PC-3 (cell line): ENCODE measurements at places on chromosomes 12 and 14. TPM values are rescaled to one million over a fixed set of nuclear protein-coding genes. Genes with fewer than 3 reads are reported as not detected.

- peak overlapping the region; percentile 65 for H3K27ac ChIP-seq
- peak; percentile 63 for DNase-seq
- H3K27me3 ChIP-seq = no peaks in the 10 kb centered on the region
- no peak overlapping the region for H3K4me3 ChIP-seq
These were observed 421.2 kb downstream of the CCDC91 start for GRCh38 chr12:28611449-28611848.

DNA sequence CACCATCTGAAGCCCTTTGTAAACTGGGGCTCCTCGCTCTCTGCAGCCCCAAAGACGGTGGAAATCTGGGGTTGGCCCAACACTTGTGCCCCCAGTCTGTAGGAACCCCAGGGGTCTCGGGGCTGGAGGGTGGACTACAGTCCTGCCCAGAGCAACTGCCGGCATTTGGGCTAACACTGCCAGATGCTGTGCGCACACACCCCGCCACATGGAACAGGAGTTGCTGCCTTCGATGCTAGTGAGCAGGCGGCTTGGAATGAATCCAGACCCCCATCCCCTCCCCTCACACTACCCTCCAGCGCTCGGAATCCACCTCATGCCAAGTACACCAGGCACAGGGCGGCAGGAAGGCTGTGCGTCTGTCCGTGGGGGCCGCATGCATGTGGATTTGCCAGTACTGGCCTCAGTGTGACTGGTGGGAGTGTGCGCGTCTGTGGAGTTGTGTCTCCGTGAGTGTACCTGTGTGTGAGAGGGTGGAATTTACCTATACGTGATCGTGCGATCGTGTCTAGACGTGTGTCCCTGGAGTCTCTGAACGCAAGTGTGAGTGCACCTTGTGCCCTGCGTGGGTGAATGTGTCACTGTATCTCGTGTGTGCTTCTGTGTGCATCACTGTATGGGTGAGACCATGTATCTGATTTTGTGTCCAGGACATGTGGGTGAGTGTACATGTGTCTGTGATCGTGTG lies 5.1 kb downstream of the LHX5 start:
- DNase-seq = no peak
- no peaks in the 10 kb centered on the region for H3K36me3 ChIP-seq
- peaks cover 8% of the 10 kb centered on the region; the same call in 1 of the 2 replicates for H3K4me1 ChIP-seq
- peaks cover 88% of the 10 kb centered on the region for H3K27me3 ChIP-seq
- no peak overlapping the region for H3K27ac ChIP-seq
- H3K4me3 ChIP-seq = no peak overlapping the region

- H3K27ac ChIP-seq = no peak overlapping the region
- no peak for DNase-seq
- H3K36me3 ChIP-seq = no peaks in the 10 kb centered on the region
- H3K4me3 ChIP-seq = no peak overlapping the region
- peaks cover 23% of the 10 kb centered on the region for H3K4me1 ChIP-seq
These were observed 95.3 kb upstream of the MED13L start for GRCh38 chr12:116372815-116373214.

PLEKHD1 gene
- total RNA-seq = 0.15 and 0.35 TPM in 2 replicates

FBRSL1 gene
- 45.3 and 62.3 TPM in 2 replicates for total RNA-seq

- H3K4me1 ChIP-seq = peaks cover 68% of the 10 kb centered on the region
- no peak for DNase-seq
- H3K4me3 ChIP-seq = no peak overlapping the region
- no peaks in the 10 kb centered on the region for H3K36me3 ChIP-seq
- peak overlapping the region; percentile 47 for H3K27ac ChIP-seq
These were observed 27.6 kb downstream of the SAMD4A start for GRCh38 chr14:54594537-54594936.

GRCh38 chr14:89013098-89013504 lies 188.7 kb downstream of the TTC8 start:
- H3K27me3 ChIP-seq = no peaks in the 10 kb centered on the region
- H3K4me1 ChIP-seq = peaks cover 3% of the 10 kb centered on the region; the same call in 1 of the 2 replicates
- H3K27ac ChIP-seq = no peak overlapping the region

GRCh38 chr14:103772078-103772712 lies 56.6 kb downstream of the ZFYVE21 start:
- no peak overlapping the region for H3K4me3 ChIP-seq
- DNase-seq = no peak
- H3K36me3 ChIP-seq = peaks cover 3% of the 10 kb centered on the region; the same call in 1 of the 2 replicates
- H3K27me3 ChIP-seq = no peaks in the 10 kb centered on the region
- no peak overlapping the region for H3K27ac ChIP-seq
- H3K4me1 ChIP-seq = no peaks in the 10 kb centered on the region

DNA sequence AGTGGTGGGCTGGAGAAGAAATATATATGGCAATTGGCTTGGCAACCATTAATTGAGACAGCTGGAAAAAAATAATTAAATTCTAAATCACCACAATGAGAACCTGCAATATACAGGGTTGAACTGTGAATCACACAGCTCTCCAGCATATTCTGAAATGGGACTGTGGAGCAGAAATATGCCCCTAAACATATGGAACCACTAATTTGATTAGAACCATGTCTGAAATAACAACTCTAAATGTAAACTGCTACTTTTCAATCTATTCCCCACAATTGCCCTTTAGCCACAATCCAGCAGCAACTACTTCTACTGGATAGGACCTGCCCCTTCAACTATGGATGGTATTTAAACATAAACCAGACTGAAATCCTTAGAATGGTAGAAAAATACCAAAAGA lies 330.4 kb downstream of the TRHDE start:
- no peak overlapping the region for H3K4me3 ChIP-seq
- 0 out of 2 replicates have a peak, but pooled peaks cover 4% of the 10 kb centered on the region for H3K36me3 ChIP-seq
- H3K27me3 ChIP-seq = no peaks in the 10 kb centered on the region
- no peaks in the 10 kb centered on the region for H3K4me1 ChIP-seq

TC2N gene
- 3.7 and 6.2 TPM in 2 replicates for total RNA-seq

DIO3 gene
- 4.9 and 5.8 TPM in 2 replicates for total RNA-seq

DNA sequence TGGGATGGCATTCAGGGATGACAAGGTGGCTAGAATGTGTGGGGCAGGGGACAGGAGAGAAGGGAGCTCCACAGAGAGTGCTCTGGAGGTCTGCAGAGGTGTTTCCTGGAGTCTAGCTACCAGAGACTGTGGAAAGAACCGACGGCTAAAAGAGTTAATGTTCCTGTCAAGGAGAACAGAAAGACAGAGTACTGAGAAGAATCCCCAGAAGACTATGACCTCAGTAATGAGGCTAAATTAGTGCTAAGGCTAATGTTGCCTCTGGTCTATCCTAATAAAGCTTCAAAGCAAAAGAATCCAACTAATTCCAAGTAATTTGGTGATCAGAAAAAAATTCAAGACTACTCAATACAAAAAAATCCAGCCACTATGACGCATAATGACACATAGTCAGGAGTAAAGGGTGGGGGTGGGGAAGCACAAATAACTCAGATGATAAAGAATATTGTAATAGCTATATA lies 44.7 kb downstream of the FERMT2 start:
- peak; percentile 94 for DNase-seq
- peaks cover 8% of the 10 kb centered on the region for H3K36me3 ChIP-seq
- H3K27ac ChIP-seq = peak overlapping the region; percentile 90
- H3K27me3 ChIP-seq = no peaks in the 10 kb centered on the region
- peaks cover 53% of the 10 kb centered on the region for H3K4me1 ChIP-seq

TMEM30B gene
- 70.6 and 85.3 TPM in 2 replicates for total RNA-seq

- no peaks in the 10 kb centered on the region for H3K4me1 ChIP-seq
- no peak overlapping the region for H3K27ac ChIP-seq
- no peak overlapping the region for H3K4me3 ChIP-seq
- peaks cover 31% of the 10 kb centered on the region for H3K27me3 ChIP-seq
- DNase-seq = no peak
- no peaks in the 10 kb centered on the region for H3K36me3 ChIP-seq
These were observed 194.4 kb upstream of the CCDC196 start for GRCh38 chr14:66291756-66292155.

- H3K4me3 ChIP-seq = no peak overlapping the region
- no peak overlapping the region for H3K27ac ChIP-seq
- DNase-seq = no peak
- H3K36me3 ChIP-seq = no peaks in the 10 kb centered on the region
- no peaks in the 10 kb centered on the region for H3K4me1 ChIP-seq
These were observed 7.5 kb downstream of the KLRG1 start for GRCh38 chr12:8996682-8997405.

DNA sequence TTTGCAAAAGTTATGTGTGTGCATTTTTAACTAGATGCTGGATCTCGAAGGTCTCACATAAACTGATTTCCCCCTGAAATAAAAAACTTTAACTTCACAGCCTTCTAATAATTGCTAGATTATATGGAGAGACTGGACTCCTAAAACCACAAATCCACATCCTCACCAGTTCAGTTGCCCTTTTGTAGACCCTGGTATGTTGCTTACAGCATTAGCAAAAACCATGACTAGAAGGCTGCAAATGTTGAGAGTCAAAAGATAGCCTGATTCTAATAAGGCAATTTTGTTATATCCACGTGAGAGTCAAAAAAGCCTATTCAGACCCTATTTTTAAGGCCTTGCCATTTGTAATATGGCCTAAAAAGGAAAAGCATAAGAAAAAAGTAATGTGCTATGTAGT lies 37.4 kb downstream of the RASSF8 start:
- H3K4me3 ChIP-seq = no peak overlapping the region
- H3K4me1 ChIP-seq = peaks cover 50% of the 10 kb centered on the region
- no peaks in the 10 kb centered on the region for H3K27me3 ChIP-seq
- H3K36me3 ChIP-seq = peaks cover 3% of the 10 kb centered on the region; the same call in 1 of the 2 replicates

HOXC10 gene
- 0.69 and 2.9 TPM in 2 replicates for total RNA-seq

ZDHHC22 gene
- total RNA-seq = 0.15 and 0.81 TPM in 2 replicates

DNA sequence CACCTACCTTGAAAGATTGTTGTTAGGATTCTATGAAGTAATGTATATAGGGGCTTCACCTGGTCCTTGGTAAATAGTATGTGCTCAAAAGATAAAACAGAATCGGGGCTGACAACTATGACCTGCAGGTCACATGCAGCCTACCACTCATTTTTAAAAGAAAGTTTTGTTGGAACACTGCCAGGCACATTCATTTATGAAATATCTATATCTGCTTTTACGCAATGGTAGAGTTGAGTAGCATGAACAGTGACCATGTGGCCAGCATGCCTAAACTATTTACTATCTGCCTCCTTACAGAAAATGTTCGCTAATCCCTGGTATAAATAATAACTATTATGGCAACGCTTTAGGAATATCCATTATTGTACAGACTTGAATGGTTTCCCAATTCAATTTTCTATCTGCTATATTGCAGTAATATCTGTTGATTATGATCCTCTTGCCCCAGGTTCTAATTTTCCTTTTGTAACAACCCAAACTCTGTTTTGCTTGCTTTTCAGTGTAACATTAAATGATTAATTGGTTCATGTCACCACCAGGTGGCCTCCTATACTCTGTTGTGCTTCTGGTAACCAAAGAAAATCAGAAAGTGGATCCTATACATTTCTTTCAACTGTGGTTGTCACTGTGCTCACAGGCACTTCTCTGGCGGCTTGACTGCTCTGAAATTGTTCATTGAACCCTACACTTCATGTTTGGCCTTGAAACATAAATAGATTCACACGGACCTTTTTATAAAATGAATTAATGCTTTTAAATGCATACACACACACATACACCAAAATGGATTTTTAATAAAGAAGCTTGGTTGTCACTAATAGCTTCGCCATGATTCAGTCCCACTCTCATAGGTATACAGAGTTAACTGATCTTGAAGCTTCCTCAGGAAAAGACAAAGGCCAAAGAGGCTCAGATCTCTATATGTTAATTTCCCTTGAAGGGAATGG lies 227.7 kb upstream of the NPAS3 start:
- H3K27ac ChIP-seq = no peak overlapping the region
- peaks cover 16% of the 10 kb centered on the region for H3K4me1 ChIP-seq
- H3K4me3 ChIP-seq = no peak overlapping the region
- H3K36me3 ChIP-seq = no peaks in the 10 kb centered on the region

- no peak overlapping the region for H3K4me3 ChIP-seq
- H3K27ac ChIP-seq = no peak overlapping the region
- no peaks in the 10 kb centered on the region for H3K4me1 ChIP-seq
These were observed 74.9 kb downstream of the SLC25A47 start for GRCh38 chr14:100398044-100398443.

DNA sequence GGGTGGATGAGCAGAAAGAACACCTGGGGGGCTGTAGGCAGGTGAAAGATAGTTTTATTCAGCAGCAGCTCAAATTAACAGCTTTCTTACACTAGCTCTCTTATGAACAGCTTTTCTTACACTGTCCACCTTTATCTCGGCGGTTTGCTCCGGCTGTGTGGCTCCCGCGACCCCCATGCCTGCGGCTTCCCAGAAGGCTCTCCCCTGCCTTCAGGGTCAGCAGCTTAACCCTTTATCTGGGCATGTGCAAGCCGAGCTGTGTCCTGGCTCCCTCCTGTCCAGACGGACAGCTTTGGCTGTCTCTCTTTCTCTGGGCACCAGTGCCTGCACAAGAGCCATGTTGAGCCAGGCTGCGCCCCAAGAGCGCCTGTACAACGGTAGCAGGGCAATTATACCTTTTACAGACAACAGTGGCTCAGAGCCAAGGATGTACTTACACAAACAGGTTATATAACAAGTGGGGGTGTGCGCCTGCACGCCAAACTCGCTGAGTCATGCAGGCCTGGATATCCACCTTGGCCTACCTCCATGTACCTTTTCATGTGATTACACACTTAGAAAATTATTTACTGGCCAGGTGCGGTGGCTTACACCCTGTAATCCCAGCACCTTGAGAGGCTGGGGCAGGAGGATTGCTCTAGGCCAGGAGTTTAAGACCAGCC lies 28.5 kb upstream of the KLHL42 start:
- H3K4me3 ChIP-seq = no peak overlapping the region
- H3K27ac ChIP-seq = peak overlapping the region; percentile 70
- peak; percentile 99 for DNase-seq
- peaks cover 37% of the 10 kb centered on the region for H3K36me3 ChIP-seq

KLRC2 gene
- total RNA-seq = not detected in 2 replicates

DNA sequence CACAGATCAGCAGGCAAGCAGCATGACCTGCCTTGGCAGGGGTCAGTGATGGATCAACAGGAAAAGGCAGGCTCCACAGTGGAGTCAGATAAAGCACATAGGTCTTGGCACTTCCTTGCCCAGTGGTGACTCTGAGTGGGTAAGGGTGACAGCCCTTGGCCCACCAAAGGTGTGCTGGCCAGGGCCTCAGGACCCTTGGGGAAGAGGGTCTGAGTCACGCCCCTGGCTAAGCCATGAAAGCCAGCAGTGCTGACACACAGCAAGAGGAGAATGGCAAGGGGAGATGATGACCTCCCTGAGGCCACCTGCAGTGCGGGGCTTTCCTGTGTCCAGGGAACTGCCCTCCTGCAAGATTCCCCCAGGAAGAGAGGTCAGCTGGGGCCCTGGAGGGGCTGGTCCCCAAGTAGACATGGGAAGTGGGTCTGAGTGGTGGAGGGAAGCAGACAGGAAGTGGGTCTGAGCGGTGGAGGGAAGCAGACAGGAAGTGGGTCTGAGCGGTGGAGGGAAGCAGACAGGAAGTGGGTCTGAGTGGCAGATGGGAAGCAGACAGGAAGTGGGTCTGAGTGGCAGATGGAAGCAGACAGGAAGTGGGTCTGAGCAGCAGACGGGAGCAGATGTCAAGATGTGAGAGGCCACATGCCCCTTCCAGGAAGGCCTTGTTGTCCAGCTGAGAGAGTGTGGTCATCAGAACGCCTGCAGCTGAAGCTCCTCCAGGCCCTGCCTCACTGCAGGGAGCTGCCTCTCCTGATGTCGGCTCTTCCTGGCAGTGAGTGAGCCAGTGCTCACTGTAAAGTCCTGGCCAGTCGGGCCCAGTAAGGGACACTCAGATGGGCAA lies 34.8 kb downstream of the DIO3 start:
- no peaks in the 10 kb centered on the region for H3K27me3 ChIP-seq
- no peak overlapping the region for H3K4me3 ChIP-seq
- no peak for DNase-seq
- H3K27ac ChIP-seq = no peak overlapping the region
- H3K4me1 ChIP-seq = no peaks in the 10 kb centered on the region
- no peaks in the 10 kb centered on the region for H3K36me3 ChIP-seq

MMAB gene
- 83.0 and 83.5 TPM in 2 replicates for total RNA-seq

FAM181A gene
- not detected in 2 replicates for total RNA-seq

- DNase-seq = no peak
- H3K4me3 ChIP-seq = peak overlapping the region; percentile 76
- no peaks in the 10 kb centered on the region for H3K27me3 ChIP-seq
These were observed 529 bp downstream of the RPLP0 start for GRCh38 chr12:120200364-120200800.
